ENCODE measurements at places on chromosomes 6 and 20. TPM values are rescaled to one million over a fixed set of nuclear protein-coding genes. Genes with fewer than 3 reads are reported as not detected.

Gene OR2H2
- not detected for total RNA-seq

Gene TNF
- 18.6 TPM for total RNA-seq

Gene CD83
- total RNA-seq = 6.8 TPM

Gene VARS1
- 181 TPM for total RNA-seq

Gene VGLL2
- total RNA-seq = not detected

Gene KCNK5
- 2.1 TPM for total RNA-seq

Gene LY6G6D
- total RNA-seq = not detected

Gene MOG
- total RNA-seq = not detected

Gene TCP11
- total RNA-seq = not detected

Gene NRN1
- total RNA-seq = 3.1 TPM

Gene ZBTB9
- 7.6 TPM for total RNA-seq

Gene COL12A1
- total RNA-seq = 19.2 TPM

Gene COL10A1
- total RNA-seq = not detected

Gene STXBP5
- total RNA-seq = 18.6 TPM

Gene DACT2
- total RNA-seq = 0.84 TPM

Gene COL9A3
- total RNA-seq = 10.4 TPM

Gene CRYBG1
- 4.4 TPM for total RNA-seq

Gene CAP2
- total RNA-seq = 10.3 TPM

Gene CLPSL2
- total RNA-seq = not detected

Gene FLRT3
- 3.3 TPM for total RNA-seq
